Activated CD4-positive, alpha-beta T cell treated with anti-CD3 and anti-CD28 coated beads, Interleukin-2, amount 10 ng/mL, durations not matched to agents 24 days and 14 days (primary cell): ENCODE measurements at places on chromosomes 3 and 15.

GRCh38 chr3:124619887-124620599 lies 110.2 kb upstream of the UMPS start:
- H3K27me3 ChIP-seq: peaks cover 13% of the 10 kb centered on the region
- DNase-seq: peak; percentile 64
- no peaks in the 10 kb centered on the region for H3K36me3 ChIP-seq
- peak overlapping the region; percentile 62 for H3K4me3 ChIP-seq
- peaks cover 24% of the 10 kb centered on the region for H3K4me1 ChIP-seq
- H3K27ac ChIP-seq: peak overlapping the region; percentile 62

GRCh38 chr3:102113421-102114041 lies 264.2 kb downstream of the NFKBIZ start:
- peak; percentile 68 for DNase-seq
- H3K36me3 ChIP-seq: peaks cover 14% of the 10 kb centered on the region

- H3K4me1 ChIP-seq: peaks cover 3% of the 10 kb centered on the region
- no peak overlapping the region for H3K4me3 ChIP-seq
- no peak for DNase-seq
These were observed 445.0 kb upstream of the TGFBR2 start for GRCh38 chr3:30161375-30161774.

DNA sequence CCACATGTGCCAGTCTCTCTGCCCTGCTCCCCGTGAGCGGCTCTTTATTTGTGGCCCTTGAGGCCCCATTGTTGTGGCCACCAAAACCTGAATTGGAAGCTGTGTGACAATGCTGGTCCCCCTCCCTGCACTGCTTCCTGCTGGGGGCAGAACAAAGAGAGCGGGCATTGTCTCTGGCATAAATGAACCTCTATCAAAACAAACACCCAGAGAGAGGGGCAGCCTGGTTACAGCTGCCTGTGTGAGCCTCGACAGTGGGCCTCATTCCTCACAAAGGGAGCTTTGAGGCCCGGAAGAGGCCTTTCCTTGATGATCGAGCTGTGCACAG lies 152.9 kb downstream of the IGF1R start:
- no peak overlapping the region for H3K27ac ChIP-seq
- H3K27me3 ChIP-seq: no peaks in the 10 kb centered on the region
- peaks cover 7% of the 10 kb centered on the region for H3K4me1 ChIP-seq
- DNase-seq: no peak
